ENCODE measurements at places on chromosomes 4 and X. TPM values are rescaled to one million over a fixed set of nuclear protein-coding genes. Genes with fewer than 3 reads are reported as not detected.

CITED1 gene
- 1.5 TPM for total RNA-seq

TRIM61 gene
- total RNA-seq: not detected

NPY5R gene
- total RNA-seq: not detected

ARMCX6 gene
- 48.1 TPM for total RNA-seq

SPCS3 gene
- 38.4 TPM for total RNA-seq

CSAG2 gene
- not detected for total RNA-seq

TLR2 gene
- 0.20 TPM for total RNA-seq

CSN1S1 gene
- total RNA-seq: not detected

TCP11X2 gene
- not detected for total RNA-seq

TRAM1L1 gene
- total RNA-seq: 0.40 TPM

USP26 gene
- not detected for total RNA-seq

TLR10 gene
- total RNA-seq: not detected

SLBP gene
- 71.7 TPM for total RNA-seq

OPHN1 gene
- 2.8 TPM for total RNA-seq

SLC2A9 gene
- 0.98 TPM for total RNA-seq

PDLIM3 gene
- total RNA-seq: 0.12 TPM
